AG04450 (cell line): ENCODE measurements at places on chromosomes 6 and 20. TPM values are rescaled to one million over a fixed set of nuclear protein-coding genes. Genes with fewer than 3 reads are reported as not detected.

SH3BGRL2 gene
- polyA plus RNA-seq = 4.4 and 5.4 TPM in 2 replicates

SESN1 gene
- 21.0 and 29.6 TPM in 2 replicates for polyA plus RNA-seq

RNF182 gene
- polyA plus RNA-seq = 11.9 and 12.4 TPM in 2 replicates

EMILIN3 gene
- polyA plus RNA-seq = 0.12 and 0.17 TPM in 2 replicates

RAB44 gene
- polyA plus RNA-seq = not detected in 2 replicates

ZC2HC1B gene
- polyA plus RNA-seq = not detected in 2 replicates

SLA2 gene
- not detected in 2 replicates for polyA plus RNA-seq

POM121L2 gene
- not detected in 2 replicates for polyA plus RNA-seq

SLC22A3 gene
- polyA plus RNA-seq = 0.07 TPM in 1 of 2 replicates, not detected in the other

BCAS1 gene
- not detected in 2 replicates for polyA plus RNA-seq

GPR63 gene
- polyA plus RNA-seq = 1.4 and 1.6 TPM in 2 replicates

BPIFA1 gene
- not detected in 2 replicates for polyA plus RNA-seq

DNA sequence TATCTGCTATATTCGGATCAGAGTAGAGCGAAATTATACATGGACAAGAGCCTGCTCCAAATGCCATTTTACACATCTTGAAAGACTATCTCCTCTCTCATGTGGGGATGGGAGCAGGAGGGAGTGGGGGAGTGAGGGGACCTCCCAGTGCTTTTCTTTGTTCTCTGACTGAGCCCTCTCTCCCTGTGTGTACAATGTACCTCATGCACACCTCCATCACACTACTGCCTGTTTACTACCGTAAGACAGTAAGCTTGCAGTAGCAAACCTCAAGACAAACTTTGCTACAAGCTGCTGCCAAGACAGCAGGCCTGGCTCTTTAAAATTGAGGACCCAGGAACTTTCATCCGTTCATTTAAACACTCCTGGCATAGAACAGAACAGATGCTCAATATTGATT lies 7.2 kb downstream of the NHSL1 start:
- DNase-seq = no peak

DNA sequence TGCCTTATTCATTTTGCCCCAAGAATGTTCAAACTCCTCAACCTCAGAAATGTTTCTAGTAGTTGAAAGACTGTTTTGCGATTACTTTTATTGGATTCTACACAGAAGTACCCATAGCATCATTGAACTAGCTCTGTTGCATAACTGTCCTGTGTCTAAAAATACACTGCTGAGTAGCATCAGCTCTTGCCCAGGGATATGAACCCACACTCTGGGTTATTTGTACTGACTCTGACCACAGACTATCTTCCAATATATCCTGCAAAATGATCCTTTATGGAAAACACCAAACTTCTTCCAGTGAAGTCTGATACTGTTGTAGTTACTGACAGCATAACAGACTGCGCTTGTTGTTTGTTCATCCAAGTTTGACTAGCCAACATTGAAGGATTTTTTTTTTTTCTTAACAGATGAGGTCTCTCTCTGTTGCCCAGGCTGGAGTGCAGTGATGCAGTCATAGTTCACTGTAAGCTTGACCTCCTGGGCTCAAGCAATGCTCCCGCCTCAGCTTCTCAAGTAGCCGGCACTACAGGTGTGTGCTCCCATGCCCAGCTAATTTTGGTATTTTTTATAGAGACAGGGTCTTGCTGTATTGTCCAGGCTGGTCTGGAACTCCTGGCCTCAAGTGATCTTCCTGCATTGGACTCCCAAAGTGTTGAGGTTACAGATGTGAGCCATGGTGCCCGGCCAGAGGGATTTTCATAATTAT lies 49.9 kb downstream of the TULP4 start:
- no peak for DNase-seq

GRCh38 chr20:4074877-4075455 lies 59.6 kb upstream of the RNF24 start:
- no peak for DNase-seq

- peak; percentile 94 for DNase-seq
These were observed 72.4 kb downstream of the FGD2 start for GRCh38 chr6:37077905-37078296.

GRCh38 chr20:33709398-33709797 lies 10.7 kb downstream of the PXMP4 start:
- no peak for DNase-seq

- DNase-seq = no peak
These were observed 1.0 kb upstream of the NXT1 start for GRCh38 chr20:23349338-23350195.

GRCh38 chr20:56004611-56005388 lies 519 bp downstream of the CBLN4 start:
- DNase-seq = no peak

- DNase-seq = no peak
These were observed 103.5 kb downstream of the ATXN1 start for GRCh38 chr6:16657768-16658167.

GRCh38 chr6:13508711-13509705 lies 21.6 kb upstream of the GFOD1 start:
- DNase-seq = no peak

DNA sequence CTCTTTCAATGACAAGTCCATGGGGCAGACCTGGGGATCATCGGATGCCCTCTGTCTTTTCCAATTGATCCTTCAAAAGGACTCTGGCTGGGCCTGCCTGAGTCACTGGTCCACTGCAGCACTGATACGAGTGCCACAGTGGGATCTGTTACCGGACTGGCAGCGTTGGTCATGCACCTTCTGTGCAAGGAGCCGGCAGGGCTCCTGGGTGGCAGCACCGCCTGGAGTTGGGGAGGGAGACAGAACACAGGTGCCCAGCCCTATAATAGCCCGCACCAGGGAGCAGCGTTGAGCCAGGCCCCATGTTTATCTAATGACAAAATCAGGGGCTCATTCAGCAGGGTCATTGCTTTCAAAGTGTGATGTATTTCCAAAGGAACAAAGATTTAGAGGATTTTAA lies 64.2 kb upstream of the NXT1 start:
- DNase-seq = no peak

DNA sequence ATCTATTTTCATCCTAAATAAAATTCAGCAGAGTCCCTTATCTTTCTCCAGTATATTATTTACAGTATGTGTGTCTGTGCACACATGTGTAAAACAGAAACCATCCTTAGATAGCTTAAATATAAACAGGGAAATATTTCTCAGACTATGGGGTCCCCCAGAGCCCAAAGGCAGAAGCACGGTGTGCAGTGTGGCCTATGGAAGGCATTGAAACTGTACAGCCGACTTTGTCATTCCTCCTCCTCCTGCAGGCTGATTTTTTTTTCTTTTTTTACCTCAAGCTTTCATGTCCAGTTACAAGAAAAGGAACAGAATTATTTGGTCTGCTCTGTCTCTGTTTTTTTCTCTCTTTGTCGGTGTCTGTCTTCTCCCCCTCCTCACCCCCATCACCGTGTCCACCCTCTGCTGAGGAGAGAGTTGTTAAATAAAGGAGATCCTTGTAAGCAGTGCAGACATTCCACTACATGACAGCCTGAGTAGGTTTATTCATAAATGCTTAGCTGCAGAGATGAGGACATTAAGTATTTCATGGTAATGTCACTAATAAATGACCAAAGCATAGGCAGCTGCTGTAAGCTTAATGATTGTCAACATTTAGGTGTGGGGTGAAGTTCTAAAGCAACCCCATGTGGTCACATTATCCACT lies 31.8 kb upstream of the SLC35D3 start:
- no peak for DNase-seq

- no peak for DNase-seq
These were observed 94.4 kb upstream of the PRDM1 start for GRCh38 chr6:105991561-105992314.

DNA sequence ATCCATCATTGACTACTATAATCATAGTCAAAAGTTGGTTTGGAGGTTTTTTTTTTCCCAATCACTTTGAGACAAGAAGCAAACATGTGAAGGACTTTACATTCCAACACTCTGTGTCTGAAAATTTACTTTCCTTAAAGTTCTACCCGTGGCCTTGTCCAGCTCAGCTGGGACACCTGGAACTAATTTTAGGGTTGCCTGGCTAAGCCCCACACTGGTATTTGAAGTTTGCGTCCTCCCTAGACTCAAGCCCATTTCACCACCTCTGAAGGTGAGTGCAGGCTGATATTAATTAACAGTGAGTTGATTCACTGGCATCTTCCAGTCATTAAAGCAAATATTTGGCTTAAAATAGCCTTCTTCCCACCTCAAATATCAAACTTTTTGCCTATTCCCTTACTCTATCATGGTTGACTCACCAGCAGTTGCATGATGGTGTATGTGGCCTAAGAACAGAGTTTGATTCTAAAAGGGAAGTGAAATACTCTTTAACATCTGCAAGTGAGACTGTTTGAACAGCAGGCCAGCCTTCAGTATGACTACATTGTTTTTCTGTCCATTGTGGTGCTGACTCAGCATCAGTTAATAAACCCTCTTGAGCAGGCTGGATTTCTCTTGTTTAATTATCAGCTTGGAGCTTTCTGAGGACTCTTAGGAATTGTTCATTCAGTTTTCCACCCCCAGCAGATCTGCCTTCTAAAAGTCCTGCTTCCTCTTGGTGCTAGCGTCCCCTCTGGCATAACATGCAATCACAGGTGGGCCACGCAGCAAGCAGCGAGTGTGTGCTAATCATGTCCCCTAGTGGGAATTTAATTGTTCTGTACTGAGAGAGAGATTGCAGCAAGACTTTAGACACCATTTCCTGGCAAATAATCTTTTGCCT lies 1.8 kb upstream of the PRDM1 start:
- DNase-seq = peak; percentile 78

- no peak for DNase-seq
These were observed 125.7 kb downstream of the CRYBG1 start for GRCh38 chr6:106486236-106486635.

GRCh38 chr6:141199074-141199473 lies 933.7 kb upstream of the GJE1 start:
- DNase-seq = peak; percentile 68

DNA sequence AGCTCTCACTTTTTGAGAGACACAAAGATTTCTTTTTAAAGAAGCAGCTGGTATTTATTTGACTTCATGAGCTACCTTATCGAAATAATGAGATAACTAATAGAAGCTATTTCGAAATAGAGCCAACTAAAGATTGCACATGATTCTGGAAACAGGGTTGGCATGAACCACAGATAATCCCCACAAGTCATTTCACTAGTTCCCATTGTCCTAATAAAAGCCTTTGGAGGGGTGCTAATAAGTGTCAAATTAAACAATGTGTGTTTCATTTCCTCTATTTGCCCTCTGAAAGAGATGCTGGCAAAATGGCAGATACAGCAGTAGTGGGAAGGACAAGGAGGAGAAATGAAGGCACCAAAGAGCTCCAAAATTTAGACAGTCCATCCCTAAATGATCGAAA lies 78.6 kb upstream of the RIPOR2 start:
- no peak for DNase-seq

- no peak for DNase-seq
These were observed 30.5 kb downstream of the CNR1 start for GRCh38 chr6:88135578-88136114.

GRCh38 chr6:169406804-169407203 lies 153.2 kb upstream of the THBS2 start:
- no peak for DNase-seq

DNA sequence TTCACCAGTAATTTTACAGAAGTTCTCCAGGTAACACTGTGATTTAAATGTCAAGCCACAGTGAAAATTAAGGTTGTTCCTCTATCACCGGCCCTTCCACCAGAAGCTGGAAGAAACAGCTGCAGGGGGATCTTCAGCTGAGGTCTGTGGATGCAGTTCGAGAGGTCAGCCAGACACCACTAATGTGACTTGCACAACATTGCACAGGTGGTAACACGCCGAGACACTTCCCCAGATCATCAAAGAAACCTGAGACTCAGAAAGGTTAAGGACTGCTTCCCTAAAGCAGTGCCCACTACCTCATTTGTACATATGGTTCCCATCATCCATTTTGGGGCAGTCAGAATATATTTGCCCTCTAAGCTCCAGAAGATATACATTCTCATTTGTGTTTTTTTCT lies 8.1 kb upstream of the SERPINB9 start:
- DNase-seq = no peak

DNA sequence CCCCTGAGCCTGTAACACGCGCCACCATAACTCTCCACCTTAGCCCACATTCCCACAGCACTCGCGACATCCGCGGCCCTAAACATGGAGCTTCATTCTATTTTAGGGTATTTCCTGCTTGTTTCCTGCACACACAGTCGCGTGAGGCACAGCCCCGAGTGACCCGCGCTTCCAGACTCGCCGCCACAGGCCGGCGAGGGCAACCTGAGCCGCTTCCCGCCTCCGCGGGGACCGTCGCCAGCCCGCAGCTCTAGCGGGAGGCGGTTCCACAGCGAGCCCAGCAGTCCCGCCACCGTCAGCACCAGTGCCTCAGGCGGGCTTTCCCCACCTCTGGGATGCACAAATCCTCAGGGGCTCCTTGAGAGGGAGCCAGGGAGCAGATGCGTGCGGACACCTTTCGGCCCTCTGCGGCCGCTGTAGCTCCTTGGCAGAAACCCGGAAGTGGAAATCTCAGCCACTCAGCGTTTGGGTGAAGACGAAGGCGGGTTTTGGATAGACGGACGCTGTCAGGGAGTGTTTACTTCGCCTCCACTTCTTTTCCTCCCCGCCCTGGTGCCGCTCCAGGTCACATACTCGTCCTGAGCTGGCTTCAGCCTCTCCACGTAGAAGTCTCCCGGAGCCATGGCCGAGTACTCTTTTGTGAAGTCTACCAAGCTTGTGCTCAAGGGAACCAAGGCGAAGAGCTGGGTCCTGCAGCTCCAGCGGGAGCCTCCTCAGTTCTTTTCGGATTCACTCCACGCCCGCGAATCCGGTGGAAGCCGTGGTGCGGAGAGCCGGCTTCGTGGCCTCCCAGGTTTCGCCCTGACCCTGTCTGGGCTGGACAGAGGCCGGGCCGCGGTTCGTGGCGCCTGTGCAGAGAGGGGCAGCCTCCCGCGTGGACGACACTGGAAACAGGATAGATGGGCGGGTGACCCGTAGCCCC lies 2177.4 kb upstream of the DEFB115 start:
- DNase-seq = no peak

GRCh38 chr6:6711031-6711785 lies 122.7 kb downstream of the LY86 start:
- DNase-seq = no peak

GRCh38 chr20:46276531-46276930 lies 31.8 kb downstream of the CDH22 start:
- DNase-seq = no peak

DNA sequence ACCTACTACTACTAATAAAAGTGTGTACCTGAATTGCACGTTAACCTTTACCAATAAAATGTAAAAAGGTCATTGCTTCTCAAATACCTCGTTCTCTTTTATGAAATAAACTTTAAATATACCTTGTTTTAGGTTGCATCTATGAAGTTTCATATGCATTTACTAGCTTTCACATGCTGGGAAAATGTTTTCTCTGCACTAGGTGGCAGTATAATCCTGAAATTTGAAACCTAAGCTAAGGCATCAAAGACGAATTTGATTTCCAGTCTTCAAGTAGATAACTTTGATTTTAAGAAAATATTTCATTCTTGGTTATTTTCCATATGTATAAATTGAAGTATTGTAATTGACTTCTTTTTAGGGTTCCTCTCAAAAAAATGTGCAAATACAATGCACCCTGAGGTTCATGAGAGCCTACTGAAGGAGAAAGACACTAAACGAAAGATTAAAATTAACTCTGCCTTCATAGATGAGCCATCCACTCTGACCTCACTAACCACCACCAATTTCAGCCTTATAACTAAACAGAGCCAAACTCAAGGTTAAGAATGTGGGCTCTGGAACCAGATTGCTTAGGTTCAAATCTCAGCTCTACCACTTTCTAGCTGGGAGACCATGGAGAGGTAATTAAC lies 7.3 kb upstream of the COL9A1 start:
- DNase-seq = no peak
